Activated CD8-positive, alpha-beta memory T cell treated with anti-CD3 and anti-CD28 coated beads for 1 hour (primary cell): ENCODE measurements at places on chromosomes 16 and 17.

- no peak for DNase-seq
These were observed 170.8 kb upstream of the ASIC2 start for GRCh38 chr17:33463887-33464286.

DNA sequence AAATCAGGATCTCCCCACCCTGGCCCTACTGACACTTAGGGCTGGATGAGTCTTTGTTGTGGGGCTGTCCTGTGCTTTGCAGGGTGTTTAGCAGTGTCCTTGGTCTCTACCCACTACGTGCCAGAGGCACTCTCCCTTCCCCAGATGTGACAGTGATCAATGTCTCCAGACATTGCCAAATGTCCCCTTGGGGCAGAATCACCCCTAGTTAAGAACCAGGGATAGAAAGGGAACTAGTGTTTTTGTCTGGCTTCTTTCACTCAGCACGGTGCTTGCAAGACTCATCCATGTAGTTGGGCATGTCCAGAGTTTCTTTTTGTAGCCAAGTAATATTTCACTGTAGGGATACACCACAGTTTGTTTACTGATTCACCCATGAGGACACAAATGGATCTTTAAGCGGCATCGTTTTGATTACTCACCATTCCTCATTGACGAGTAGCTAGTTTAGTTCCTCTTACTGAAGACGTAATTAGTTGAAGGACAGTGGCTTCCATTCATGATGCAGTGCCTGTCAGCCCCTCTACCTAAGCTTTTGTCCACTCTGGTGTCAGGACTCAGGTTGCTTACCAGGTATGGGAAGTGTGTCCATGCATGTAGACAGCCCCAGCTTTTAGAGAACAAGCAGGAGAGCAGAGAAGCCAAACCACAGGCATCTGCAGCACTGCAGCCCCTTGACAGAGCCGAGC, 26.0 kb upstream of the ITGB4 start:
- no peak for DNase-seq

- DNase-seq, result no peak
These were observed 19.9 kb upstream of the ZC3H18 start for GRCh38 chr16:88550246-88550661.

- no peak for DNase-seq
These were observed 69.2 kb upstream of the ALOX12 start for GRCh38 chr17:6926667-6927066.

GRCh38 chr16:2001456-2002355, 7.9 kb downstream of the ZNF598 start:
- no peak for DNase-seq

DNA sequence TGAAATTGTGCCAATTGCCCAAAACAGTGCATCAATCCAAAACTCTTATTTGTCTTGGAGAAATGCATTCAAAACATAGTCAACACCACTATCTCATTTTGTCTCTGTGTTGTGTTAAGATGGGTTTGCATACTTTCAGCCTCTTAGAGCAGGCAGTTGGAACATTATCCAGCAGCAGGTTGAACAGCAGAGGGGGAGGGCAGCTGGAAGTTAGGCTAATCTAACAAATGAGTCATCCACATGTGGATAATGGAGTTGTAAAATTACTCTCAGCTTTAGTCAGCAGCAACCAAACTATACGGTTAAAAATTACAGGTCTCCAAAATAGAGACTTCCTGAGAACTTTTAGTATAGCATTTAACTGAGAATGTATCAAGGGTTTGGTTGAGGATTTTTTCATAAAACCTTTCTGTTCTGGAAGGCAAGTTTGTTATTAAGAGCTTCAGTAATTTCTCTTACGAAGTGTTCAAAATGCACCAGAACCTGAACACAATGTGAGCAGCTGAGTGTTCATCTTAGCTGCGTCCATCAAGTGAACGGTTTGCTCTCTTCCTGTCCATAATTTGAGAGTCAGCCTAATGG, 46.3 kb downstream of the PRKCA start:
- DNase-seq, result no peak

- DNase-seq, result no peak
These were observed 97.5 kb downstream of the METRNL start for GRCh38 chr17:83176623-83177583.

DNA sequence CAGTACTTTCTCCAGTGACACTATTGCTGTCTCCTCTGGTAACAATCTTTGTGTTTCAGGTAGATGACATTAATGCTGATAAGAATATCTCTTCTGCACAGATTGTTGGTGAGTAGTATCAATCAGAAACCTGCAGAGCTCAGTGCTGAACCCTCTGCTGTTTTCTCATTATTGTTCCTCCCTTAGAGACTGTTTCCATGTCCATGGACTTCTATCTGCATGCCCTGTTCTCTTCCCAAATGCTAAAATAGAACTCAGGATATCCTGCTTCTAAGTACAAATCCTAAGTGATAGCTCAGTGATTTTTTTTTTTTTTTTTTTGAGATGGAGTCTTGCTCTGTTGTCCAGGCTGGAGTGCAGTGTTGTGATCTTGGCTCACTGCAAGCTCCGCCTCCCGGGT, 29.4 kb downstream of the IST1 start:
- no peak for DNase-seq

- DNase-seq, result no peak
These were observed 35.3 kb downstream of the FAM20A start for GRCh38 chr17:68565661-68566441.

DNA sequence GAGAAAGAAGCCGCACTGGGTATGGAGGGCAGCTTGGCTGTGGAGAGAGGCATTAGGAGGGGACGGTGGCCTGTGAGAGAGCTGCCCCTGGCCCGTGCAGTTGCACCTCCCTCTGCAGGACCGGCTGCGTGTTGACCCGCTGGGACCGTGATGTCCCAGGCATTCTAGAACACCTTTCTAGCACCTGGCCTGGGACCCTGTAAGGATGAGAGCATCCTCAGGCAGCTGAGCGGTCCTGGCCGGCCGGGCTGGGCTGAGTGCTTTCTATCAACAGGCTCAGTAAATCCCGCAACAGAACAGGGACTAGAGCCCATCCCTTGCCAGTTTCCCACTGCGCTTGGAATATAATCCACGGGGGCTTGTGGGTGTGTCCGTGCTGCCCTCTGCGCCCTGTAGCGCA, 14.7 kb downstream of the TBC1D24 start:
- no peak for DNase-seq

GRCh38 chr16:19406891-19407491, 10.7 kb upstream of the TMC5 start:
- DNase-seq, result no peak

DNA sequence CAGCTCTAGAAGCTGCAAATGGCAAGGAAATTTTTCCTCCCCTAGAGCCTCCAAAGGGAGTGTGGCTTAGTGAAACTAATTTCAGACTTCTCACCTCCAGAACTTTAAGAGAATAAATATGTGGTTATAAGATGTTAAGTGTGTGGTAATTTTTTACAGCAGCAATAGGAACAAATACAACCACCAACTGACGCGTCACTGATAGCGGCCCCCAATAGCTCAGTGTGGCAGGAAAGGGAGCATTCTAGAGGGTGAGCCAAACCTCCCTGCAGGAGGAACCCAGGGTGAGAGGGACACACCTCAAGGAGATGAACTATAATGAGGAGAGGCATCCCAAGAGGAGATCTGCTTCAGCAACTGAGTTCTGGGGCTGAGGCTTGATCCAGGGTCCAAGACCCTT, 4.0 kb downstream of the CCL4 start:
- no peak for DNase-seq

DNA sequence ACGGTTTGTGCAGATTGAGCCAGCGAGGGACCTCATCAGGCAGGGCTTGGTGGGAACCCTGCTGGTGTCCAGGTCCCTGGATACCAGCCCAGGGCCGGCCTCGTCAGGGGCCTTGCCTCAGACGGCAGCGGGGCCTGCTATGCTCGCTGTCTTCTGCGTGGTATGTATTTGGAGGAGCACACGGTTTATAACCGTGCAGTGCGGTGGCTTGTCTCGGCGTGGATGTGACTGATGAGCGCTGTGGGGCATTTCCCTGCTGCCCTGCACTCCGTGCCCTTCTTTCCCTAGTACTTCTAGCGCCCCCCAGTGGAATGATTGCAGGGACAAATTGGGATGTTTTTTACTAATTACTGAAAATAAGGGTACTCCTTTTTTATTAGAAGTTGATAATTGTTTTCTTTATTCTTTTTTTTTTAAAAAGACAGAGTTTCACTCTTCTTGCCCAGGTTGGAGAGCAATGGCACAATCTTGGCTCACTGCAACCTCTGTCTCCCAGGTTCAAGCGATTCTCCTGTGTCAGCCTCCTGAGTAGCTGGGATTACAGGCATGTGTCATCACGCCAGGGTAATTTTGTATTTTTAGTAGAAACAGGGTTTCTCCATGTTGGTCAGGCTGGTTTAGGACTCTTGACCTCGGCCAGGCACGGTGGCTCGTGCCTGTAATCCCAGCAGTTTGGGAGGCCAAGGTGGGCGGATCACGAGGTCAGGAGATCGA, 15.3 kb downstream of the TBCD start:
- no peak for DNase-seq

DNA sequence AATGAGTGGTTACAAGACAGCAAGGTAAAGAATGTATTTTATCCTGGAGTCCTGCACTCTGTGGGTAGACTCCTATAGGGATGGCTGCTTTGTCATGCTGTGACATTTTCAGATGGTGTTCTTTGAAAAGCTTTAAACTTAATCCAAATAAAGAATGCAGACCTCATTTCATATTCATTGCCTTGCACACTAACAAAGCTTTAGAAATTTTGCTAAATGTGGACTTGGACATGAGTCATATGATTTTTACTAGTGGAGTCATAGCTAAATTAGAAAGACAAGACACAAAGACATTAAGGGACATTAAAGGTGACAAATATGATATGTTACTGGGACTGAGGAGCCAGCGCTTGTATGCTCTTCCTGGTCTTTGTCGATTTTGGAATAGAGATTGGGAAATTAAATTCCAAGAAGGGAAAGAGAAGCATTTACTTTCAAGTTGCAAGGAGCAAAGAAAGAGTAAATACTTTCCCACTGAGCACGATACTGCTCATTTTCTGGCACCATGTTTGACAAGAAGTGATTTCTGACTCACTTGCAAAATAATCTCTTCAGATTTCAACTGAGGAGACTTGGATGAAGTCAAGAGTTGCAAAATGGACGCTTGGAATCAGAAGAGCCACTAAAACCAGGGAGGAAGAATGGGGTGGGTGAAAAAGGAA, 152.9 kb upstream of the MYOCD start:
- no peak for DNase-seq

DNA sequence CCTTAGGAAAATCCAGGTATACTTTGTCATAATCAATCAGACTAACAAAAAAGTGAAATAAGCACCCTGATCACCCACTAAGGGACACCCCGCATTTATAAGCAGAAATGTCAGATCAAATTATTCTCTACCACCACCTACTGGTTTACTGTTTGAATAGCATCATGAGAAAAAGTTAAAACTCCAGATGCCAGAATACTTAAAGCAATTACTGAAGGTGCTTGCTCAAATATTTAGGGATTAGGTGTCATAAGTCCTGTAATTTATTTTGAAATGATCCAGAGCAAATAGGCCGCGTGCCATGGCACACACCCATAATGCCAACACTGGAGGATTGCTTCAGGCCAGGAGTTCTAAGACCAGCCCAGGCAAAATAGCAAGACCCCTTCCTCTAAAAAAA, 2.3 kb downstream of the TOP2A start:
- no peak for DNase-seq

DNA sequence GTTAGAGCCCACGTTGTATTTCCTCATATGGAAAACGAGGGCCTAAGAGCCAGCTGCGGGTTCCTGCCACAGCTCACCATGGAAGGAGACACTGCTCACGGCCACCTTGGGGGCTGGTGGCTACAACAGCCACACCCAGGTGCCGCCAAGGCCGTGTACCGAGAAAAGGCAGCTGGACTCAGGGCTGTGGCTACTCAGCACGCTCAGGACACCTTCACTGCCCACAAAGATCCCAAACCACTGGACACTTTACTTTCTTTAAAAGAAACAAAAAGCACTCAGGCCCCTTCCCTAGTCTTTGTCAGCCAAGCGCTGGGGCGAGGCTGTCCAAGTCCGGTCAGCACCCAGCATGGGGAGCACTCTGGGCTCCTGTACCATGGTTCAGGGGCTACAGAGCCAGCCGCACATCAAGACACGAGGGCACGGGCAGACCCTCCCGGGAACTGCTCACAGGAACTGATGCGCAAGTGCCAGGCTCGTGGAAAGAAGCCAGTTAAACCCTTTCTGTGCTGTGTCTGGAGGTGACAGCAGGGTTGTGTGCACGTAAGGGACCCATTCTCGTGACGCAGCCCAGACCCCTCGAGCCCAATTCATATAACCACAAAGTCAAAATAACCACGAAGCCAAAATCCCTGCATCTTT, 18.5 kb downstream of the SLC16A3 start:
- DNase-seq, result no peak

DNA sequence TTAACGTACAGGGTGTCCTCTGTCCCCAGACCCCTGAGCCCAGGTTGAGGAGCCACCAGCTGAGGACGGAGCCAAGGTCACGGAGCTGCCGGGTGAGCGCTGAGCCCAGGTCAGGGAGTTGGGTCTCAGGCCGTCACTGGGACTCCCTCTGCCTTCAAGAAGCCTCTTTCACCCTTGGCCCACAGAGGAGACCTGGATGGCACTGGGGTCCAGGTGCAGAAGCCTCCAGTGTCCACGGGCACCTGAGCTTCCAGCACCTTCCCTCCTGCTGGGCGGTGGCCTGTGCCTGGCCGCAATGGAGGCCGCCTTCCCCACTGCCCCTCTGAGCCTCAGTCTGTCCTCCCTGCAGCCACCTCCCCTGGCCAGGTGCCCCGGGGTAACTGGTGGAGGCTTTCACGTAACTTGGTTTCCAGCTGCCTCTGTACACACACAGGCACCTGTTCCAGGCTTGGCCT, 31.6 kb upstream of the CDH15 start:
- DNase-seq, result no peak

GRCh38 chr17:50871898-50872297, 5.7 kb upstream of the TOB1 start:
- DNase-seq, result no peak

GRCh38 chr17:29483503-29483902, 83.3 kb downstream of the ABHD15 start:
- no peak for DNase-seq

GRCh38 chr16:29742683-29743275, 3.0 kb downstream of the C16orf54 start:
- no peak for DNase-seq

- no peak for DNase-seq
These were observed 81.3 kb downstream of the SSH2 start for GRCh38 chr17:29848737-29849136.

DNA sequence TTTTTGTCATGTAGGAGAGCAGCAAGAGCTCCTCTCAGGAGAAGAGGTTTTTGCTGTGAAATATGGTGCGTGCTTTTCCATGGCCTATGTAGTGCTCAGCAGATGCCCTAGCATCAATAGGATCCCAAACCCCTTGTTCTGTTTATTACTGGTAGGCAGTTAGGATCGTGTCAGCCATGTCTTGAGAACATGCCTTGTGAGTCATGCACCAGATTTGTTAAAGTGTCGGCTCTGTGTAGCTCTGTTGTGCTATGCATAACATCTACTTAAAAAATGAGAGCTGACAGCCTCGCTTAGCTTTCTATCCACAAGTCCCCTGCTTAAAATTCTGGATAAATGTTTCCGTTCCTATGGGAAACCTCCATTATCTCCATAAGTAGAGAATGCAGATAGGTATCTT, 4.4 kb upstream of the EIF4A3 start:
- DNase-seq, result no peak
